SHP77 treated with DMSO at 0.1 percent for 48 hours (cell line): ENCODE measurements at places on chromosomes 1 and 21.

DNA sequence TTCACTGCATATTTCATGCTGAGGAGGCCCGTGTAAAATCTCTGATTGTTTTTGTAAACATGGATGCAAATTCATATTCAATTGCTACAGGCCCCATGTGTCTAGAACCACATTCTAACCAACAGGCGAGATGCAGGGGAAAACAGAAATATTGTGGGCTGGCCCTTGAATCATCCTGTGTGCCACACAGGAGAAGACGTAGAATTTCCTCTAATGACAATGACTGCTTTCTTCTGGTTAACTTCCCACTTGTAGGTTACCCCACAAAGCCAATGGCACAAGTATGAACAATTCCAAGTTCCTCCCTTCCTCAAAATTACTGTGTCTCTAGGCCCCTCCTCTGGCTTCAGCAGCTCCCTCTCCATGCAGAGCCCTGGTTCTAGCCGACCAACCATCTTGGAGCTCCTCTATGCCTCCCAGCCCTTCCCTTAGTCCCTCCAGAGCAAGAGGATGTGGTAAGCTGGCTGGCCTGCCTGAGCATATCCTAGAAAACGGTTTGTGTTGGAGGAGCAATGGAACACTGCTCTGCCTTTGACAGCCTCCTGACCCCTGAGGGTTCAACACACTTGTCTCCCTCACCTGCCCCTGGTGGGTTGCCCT lies 205.2 kb downstream of the HS2ST1 start:
- DNase-seq: no peak

DNA sequence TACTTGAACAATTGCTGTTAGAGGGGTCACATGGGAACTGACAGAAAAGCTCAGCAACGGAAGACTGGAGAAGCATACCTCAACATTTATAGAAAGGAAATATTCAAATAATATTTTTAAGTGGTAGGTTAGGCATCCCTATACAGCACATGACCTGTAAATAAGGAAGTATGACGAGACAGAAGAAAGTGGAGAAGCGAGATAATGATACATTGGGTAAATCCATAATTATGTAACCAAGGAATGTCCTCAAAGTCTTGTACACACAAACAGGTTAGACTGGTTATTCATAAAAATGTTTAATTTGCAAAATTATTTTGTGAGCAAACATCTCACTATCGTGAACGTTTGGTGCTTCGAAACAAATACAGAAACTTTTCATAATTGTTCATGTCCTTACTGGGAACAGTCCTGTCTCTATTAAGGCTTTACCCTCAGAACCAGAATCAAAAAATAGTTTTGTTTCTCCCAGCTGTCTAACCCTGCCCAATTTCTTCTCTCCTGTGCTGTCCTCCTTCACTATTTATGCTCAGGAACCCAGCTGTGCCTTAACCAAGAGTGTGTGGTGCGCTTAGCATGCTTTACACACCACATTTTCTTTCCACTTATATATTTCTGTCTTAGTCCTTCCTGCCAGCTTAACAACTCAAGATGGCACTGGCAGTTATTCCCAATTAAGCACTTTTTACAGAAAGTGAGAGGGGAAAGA lies 10.2 kb downstream of the KMO start:
- DNase-seq: no peak

- DNase-seq: no peak
These were observed 553 bp downstream of the PTGER3 start for GRCh38 chr1:71046891-71047634.

DNA sequence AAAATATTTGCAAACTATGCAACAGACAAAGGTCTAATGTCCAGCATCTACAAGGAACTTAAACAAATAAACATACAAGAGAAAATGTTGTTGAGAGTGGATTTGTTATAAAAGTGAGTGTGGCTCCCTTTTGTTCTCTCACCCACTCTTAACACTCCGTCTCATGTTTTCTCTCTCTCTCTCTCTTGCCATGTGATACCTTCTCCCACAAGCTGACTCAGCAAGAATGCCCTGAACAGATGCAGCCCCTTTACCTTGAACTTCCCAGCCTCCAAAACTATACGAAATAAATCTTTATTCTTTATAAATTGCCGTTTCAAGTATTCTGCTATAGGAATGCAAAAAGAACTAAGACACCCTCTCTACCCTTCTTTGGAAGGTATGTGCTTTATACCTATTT lies 234.1 kb downstream of the ADGRL2 start:
- DNase-seq: no peak

- no peak for DNase-seq
These were observed 20.6 kb downstream of the STUM start for GRCh38 chr1:226568975-226569741.

GRCh38 chr1:153465811-153466636 lies 5.6 kb upstream of the S100A7 start:
- no peak for DNase-seq
